ENCODE measurements at places on chromosomes 2 and 18. TPM values are rescaled to one million over a fixed set of nuclear protein-coding genes. Genes with fewer than 3 reads are reported as not detected.

GRCh38 chr18:49795612-49796552 lies 17.5 kb downstream of the ACAA2 start:
- no peak overlapping the region for H3K27ac ChIP-seq
- no peak for DNase-seq
- no peaks in the 10 kb centered on the region for H3K4me1 ChIP-seq
- no peaks in the 10 kb centered on the region for H3K27me3 ChIP-seq
- peaks cover 57% of the 10 kb centered on the region for H3K36me3 ChIP-seq
- H3K4me3 ChIP-seq, result no peak overlapping the region

DNA sequence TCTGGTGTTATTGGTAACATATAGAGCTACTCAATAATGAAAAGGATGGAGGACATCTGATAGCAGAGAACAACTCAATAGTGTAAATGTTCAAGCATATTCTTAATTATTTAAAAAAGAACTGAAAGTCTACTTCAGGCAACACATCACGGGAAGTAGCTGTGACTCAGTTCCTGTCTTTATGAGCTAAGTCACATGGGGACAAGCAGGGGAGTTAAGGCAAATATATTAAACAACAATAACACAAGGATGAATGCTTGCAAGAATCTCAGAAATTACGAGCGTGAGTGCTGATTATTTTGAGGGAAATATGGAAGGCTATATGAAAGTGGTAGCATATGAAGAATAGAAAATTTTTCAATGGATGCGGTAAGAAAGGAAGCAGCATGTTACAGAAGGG lies 4.0 kb upstream of the HNMT start:
- no peak overlapping the region for H3K27ac ChIP-seq
- H3K4me3 ChIP-seq, result no peak overlapping the region
- H3K4me1 ChIP-seq, result peaks cover 26% of the 10 kb centered on the region
- no peaks in the 10 kb centered on the region for H3K36me3 ChIP-seq
- DNase-seq, result no peak

Gene PPP3R1
- total RNA-seq, result 54.6 TPM

Gene AFF3
- total RNA-seq, result 1.0 TPM

Gene LRATD1
- 4.7 TPM for total RNA-seq
